Testis (tissue), 5 donors: ENCODE measurements at places on chromosomes 7 and 10.
A peak's percentile ranks its signal among the peaks of the same experiment; 100 is the strongest.

DNA sequence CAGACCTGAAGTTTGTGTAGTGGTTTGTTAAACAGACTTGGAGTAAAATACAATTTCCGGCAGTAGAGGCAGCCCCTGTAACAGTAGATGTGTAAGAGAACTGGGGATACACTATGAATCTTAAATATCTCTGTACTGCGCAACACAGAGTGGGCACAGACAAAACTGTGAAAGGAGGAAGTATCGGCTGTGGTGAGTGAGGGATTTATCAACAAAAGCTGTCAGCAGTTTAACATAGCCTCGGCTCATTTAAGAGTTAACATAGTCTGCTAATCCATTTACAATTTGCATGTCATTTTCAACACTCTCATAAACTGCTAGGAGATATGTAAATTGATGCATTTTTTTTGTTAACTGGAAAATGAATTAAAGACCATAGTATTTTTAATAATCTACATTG is 225.2 kb downstream of the ZWINT start:
- DNase-seq, result no peak

GRCh38 chr7:108204281-108204796 is 74.2 kb upstream of the LAMB4 start:
- DNase-seq, result no peak

DNA sequence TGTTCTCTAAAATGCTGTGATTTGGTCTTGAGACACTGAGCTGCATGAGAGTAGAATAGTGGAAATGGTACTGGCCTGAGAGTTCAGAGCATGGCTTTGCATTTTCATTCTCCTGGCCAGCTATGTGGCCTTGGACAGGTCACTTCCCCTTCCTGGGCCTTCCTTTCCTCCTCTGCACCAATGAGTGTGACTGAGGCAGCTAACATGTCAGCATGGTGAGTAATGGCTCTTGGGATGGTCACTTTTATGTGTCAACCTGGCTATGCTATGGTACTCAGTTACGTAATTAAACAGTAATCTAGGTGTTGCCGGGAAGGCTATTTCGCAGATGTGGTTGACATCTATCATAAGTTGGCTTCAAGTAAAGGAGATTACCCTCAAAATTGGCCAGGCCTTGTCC is 109.3 kb downstream of the RTKN2 start:
- no peak for DNase-seq

GRCh38 chr7:151120896-151121295 is 34.6 kb downstream of the AGAP3 start:
- no peak for DNase-seq

DNA sequence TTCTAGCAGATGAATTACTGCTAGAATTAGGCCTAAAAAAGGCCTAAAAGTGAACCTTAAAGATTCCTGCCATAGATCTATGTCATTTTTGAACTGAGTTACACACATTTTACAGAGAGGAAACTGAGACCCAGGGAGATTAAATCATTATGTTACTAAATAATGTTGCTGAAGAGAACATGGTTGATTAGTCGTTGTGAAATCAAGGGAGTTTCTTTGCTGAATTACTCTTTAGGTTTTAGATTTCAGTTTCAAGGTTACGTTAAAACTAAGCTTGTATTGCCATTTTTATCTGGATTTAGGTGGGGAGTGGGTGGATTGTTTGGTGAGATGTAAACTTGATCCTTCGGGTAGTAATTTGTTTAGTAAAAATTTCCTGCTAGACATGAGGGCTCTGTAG is 21.3 kb downstream of the CDK14 start:
- no peak for DNase-seq

GRCh38 chr10:98425511-98426352 is 10.8 kb upstream of the PYROXD2 start:
- DNase-seq, result peak; percentile 63
